ENCODE measurements at places on chromosomes 5 and 9. TPM values are rescaled to one million over a fixed set of nuclear protein-coding genes. Genes with fewer than 3 reads are reported as not detected.

The DDX4 gene
- not detected for total RNA-seq

The OGN gene
- not detected for total RNA-seq

The GPR151 gene
- not detected for total RNA-seq

The PHF24 gene
- not detected for total RNA-seq

The LYRM7 gene
- total RNA-seq, result 14.8 TPM

The FOXD4L5 gene
- 0.10 TPM for total RNA-seq

The PCDHGC3 gene
- total RNA-seq, result 7.0 TPM

The SLC35D2 gene
- total RNA-seq, result 34.1 TPM

The SPINK4 gene
- not detected for total RNA-seq

The PLPPR1 gene
- not detected for total RNA-seq

The PCDHA3 gene
- not detected for total RNA-seq

The SIT1 gene
- not detected for total RNA-seq

The PDE6A gene
- total RNA-seq, result 0.02 TPM

The TEK gene
- total RNA-seq, result not detected

The TMEM252 gene
- not detected for total RNA-seq

The ARAP3 gene
- 2.9 TPM for total RNA-seq

The MARCHF11 gene
- not detected for total RNA-seq

The PRDM9 gene
- not detected for total RNA-seq

The OR5C1 gene
- total RNA-seq, result not detected

The AGPAT2 gene
- total RNA-seq, result 27.8 TPM

The ARL10 gene
- not detected for total RNA-seq

The LHFPL2 gene
- total RNA-seq, result 8.6 TPM

The LCP2 gene
- total RNA-seq, result not detected

The NUTM2G gene
- not detected for total RNA-seq

The AP3B1 gene
- 53.8 TPM for total RNA-seq

The PTPN3 gene
- 9.2 TPM for total RNA-seq

The BTNL3 gene
- not detected for total RNA-seq

The ZMAT2 gene
- 62.5 TPM for total RNA-seq

The TRMO gene
- 19.6 TPM for total RNA-seq

The FGF18 gene
- total RNA-seq, result not detected

The CER1 gene
- not detected for total RNA-seq

The TNC gene
- not detected for total RNA-seq

The TXNDC8 gene
- not detected for total RNA-seq

All from NCI-H460 (cell line).